Panc1 (cell line): ENCODE measurements at places on chromosomes 13 and 19. TPM values are rescaled to one million over a fixed set of nuclear protein-coding genes. Genes with fewer than 3 reads are reported as not detected.

HS6ST3 gene
- total RNA-seq, result 0.13 TPM

DNA sequence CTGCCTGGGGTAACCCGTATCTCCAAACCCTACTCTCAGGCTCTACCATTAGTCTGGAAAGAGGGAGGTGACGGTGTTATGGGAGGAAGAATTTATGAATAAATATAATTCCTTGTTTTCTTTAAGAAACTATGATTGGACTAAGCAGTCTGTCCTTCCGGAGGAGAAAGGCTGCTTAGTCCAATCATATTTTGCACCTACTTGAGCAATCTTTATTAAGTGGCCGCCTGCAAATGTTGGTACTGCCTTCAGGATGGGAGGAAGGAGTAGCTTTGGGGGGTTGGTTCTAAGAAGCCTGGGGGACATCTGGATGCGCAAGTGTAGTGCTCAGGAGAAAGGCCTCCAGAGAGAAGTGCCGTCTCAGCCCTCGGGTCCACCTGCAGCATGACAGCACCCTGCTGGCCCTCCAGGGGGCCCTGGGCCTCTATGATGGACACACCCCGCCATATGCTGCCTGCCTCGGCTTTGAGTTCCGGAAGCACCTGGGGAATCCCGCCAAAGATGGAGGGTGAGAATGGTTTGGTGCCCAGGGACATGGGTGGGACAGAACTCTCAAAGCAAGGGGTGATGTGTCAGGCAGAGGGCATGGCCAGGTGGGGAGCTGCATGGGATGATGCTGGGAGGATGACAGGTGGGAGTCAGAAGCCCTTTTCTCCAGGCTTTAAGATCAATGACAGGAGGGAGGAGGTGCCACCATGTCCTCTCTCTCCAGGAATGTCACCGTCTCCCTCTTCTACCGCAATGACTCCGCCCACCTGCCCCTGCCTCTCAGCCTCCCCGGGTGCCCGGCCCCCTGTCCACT lies 4.1 kb downstream of the ACP4 start:
- no peaks in the 10 kb centered on the region for H3K27me3 ChIP-seq
- no peaks in the 10 kb centered on the region for H3K4me1 ChIP-seq
- no peak for DNase-seq

DNA sequence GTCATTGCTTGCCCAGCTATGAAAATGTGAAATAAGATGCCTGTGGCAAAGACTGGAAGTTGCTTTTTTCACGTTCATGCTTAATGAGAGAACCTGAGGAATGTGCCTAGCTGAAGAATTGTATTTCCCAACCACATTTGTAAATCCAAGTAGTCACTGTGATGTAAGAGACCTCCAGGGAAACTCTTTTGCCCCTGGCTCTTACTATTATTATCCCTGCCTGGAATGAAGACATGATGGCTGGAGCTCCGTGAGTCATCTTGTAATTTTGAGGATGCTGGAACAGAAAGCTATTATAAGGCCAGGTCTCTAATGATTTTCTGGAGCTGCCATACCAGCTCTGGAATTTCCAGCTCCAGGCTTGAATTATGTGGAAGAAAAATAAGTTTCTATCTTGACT lies 894.3 kb downstream of the DIAPH3 start:
- no peaks in the 10 kb centered on the region for H3K36me3 ChIP-seq
- no peak overlapping the region for H3K27ac ChIP-seq
- H3K27me3 ChIP-seq, result no peaks in the 10 kb centered on the region
- DNase-seq, result no peak
- H3K4me1 ChIP-seq, result no peaks in the 10 kb centered on the region

GRCh38 chr19:12859546-12859945 lies 21.2 kb downstream of the MAST1 start:
- no peak overlapping the region for H3K4me3 ChIP-seq
- H3K4me1 ChIP-seq, result no peaks in the 10 kb centered on the region
- no peak for DNase-seq

GRCh38 chr13:40553356-40553755 lies 113.1 kb downstream of the FOXO1 start:
- no peak overlapping the region for H3K4me3 ChIP-seq
- H3K36me3 ChIP-seq, result no peaks in the 10 kb centered on the region
- no peaks in the 10 kb centered on the region for H3K4me1 ChIP-seq
- no peaks in the 10 kb centered on the region for H3K27me3 ChIP-seq
- H3K27ac ChIP-seq, result no peak overlapping the region

GRCh38 chr13:66212511-66212910 lies 1017.6 kb downstream of the PCDH9 start:
- no peak overlapping the region for H3K4me3 ChIP-seq
- H3K27ac ChIP-seq, result no peak overlapping the region

DNA sequence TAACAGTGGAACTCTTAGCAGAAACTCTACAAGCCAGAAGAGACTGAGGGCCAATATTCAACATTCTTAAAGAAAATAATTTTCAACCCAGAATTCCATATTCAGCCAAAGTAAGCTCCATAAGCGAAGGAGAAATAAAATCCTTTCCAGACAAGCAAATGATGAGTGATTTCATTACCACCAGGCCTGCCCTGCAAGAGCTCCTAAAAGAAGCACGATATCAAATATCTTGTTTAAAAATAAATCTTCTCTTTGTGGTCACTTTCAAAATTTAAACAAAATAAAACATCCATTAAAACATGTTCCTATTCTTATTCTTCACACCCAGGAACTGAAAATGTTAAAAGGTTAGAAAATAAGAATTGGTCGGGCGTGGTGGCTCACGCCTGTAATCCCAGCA lies 13.7 kb downstream of the MICU2 start:
- DNase-seq, result no peak
- no peaks in the 10 kb centered on the region for H3K27me3 ChIP-seq
- no peaks in the 10 kb centered on the region for H3K36me3 ChIP-seq
- no peak overlapping the region for H3K27ac ChIP-seq
- H3K4me1 ChIP-seq, result no peaks in the 10 kb centered on the region
- no peak overlapping the region for H3K4me3 ChIP-seq

KCNK6 gene
- total RNA-seq, result 17.2 TPM

DNA sequence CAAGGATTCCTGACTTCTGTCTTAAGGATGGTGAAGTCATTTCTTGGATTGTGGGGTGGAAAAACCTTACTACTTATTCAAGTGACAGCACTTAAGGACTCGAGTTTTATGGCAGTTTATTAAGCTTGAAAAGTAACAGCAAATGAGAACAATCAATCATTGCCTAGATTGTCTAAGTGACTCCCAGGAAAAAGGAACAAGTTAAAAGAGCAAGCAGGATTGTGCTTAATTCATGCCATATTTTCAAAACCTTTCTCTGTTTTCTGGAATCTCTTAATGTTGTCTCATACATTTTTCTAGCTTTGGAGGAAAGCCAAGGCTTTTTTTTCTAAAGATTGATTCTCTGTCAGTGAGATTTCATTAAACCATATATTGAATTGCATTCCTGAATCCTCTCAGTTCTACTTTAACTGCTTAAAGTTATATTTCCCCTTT lies 236.2 kb upstream of the HTR2A start:
- H3K36me3 ChIP-seq, result no peaks in the 10 kb centered on the region
- no peaks in the 10 kb centered on the region for H3K4me1 ChIP-seq

- DNase-seq, result no peak
- H3K27ac ChIP-seq, result no peak overlapping the region; the same call in 1 of the 2 replicates
- H3K36me3 ChIP-seq, result no peaks in the 10 kb centered on the region; the same call in 1 of the 2 replicates
Measured at GRCh38 chr19:8388612-8388958, 1.6 kb upstream of the RAB11B start.

GRCh38 chr13:106432636-106433035 lies 102.8 kb downstream of the EFNB2 start:
- no peak overlapping the region for H3K4me3 ChIP-seq
- DNase-seq, result no peak
- no peaks in the 10 kb centered on the region for H3K4me1 ChIP-seq
- H3K27me3 ChIP-seq, result no peaks in the 10 kb centered on the region
- H3K27ac ChIP-seq, result no peak overlapping the region

DNA sequence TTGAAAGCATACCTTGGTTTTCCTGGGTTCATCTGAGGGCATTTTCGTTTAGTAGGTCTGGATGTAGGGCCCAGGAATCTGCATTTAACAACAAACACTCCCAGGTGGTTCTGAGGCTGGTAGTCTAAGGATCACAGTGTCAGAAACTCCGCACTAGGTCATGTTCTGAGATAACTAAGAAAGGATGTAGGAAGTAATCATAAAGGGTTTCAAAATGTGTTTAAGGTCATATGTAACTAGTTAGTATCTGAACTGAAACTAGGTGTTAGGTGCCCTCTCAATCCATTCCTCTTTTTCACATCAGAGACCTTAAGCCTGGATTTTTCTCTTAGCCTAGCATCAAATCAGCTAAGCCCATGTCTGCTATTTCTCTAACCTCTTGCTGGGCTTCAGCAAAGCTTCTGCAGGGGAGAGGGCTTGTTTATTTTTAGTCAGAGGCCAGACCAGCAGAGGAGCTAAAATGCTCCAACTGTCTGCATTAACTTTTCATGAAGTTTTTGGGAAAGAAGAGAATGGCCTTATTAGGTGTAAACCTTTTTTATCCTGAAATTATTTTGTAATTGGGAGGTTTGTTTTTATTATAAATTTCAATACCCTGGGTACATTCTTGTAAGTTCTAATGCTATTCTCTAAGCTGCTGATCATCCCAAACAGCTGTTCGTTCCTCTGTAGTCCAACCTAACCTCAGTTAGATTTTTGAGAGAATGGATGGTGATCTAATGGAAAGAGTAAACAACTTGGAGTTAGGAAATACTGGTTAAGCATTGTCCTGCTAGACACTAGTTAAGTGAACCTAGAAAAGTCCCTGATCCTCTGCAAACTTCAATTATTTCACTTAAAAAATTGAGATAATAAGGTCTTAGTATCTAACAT lies 262.8 kb upstream of the RFC3 start:
- no peaks in the 10 kb centered on the region for H3K27me3 ChIP-seq
- H3K36me3 ChIP-seq, result no peaks in the 10 kb centered on the region
- no peak for DNase-seq
- no peak overlapping the region for H3K27ac ChIP-seq
- no peak overlapping the region for H3K4me3 ChIP-seq

TMEM272 gene
- 0.15 TPM for total RNA-seq

DNA sequence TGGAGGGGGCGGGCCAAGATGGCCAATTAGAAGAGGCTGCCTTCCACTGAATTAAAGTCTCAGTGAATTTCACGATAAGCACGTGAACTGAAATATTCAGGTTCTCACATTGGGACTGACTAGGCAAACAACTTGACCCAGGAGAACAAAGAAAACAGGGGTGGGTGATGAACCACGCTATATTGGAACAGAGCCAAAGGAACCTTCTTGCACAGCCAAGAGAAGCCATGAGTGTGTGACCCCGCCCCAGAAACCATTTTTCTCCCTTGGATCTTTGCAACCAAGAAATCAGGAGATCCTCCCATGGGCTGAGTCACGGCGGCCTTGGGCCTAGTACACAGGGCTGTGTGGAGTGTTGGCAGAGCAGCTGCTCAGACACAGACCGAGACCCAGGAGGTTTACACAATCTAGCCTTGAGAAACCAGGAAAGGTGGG lies 36.8 kb downstream of the ERICH4 start:
- no peaks in the 10 kb centered on the region for H3K36me3 ChIP-seq
- H3K4me1 ChIP-seq, result no peaks in the 10 kb centered on the region
- DNase-seq, result no peak
- peaks cover 5% of the 10 kb centered on the region for H3K27me3 ChIP-seq
- no peak overlapping the region for H3K4me3 ChIP-seq
- H3K27ac ChIP-seq, result no peak overlapping the region

- DNase-seq, result no peak
- H3K27me3 ChIP-seq, result no peaks in the 10 kb centered on the region
- H3K27ac ChIP-seq, result no peak overlapping the region
Measured at GRCh38 chr13:73018336-73018735, 40.5 kb upstream of the KLF5 start.

DNA sequence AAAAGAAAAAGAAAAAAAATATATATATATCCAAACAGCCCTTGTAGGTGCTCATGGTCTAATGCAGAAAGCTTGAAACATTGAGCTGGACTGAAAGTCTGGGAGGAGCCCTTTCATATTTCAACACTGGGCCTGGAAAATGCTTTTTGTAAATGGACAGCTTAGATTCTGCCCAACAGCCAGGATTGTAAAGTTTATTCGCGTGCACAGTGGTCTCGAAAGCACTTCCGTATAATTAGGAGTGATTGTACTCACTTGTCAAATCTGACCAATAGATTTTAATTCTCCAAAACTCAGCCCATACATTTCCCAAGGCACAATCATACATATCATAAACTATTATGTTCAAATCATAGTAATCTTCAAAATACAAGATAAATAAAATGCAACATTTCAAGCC lies 260.1 kb downstream of the COL4A1 start:
- H3K27ac ChIP-seq, result no peak overlapping the region
- H3K4me3 ChIP-seq, result no peak overlapping the region
- no peaks in the 10 kb centered on the region for H3K4me1 ChIP-seq
- DNase-seq, result no peak
- H3K27me3 ChIP-seq, result no peaks in the 10 kb centered on the region

DNA sequence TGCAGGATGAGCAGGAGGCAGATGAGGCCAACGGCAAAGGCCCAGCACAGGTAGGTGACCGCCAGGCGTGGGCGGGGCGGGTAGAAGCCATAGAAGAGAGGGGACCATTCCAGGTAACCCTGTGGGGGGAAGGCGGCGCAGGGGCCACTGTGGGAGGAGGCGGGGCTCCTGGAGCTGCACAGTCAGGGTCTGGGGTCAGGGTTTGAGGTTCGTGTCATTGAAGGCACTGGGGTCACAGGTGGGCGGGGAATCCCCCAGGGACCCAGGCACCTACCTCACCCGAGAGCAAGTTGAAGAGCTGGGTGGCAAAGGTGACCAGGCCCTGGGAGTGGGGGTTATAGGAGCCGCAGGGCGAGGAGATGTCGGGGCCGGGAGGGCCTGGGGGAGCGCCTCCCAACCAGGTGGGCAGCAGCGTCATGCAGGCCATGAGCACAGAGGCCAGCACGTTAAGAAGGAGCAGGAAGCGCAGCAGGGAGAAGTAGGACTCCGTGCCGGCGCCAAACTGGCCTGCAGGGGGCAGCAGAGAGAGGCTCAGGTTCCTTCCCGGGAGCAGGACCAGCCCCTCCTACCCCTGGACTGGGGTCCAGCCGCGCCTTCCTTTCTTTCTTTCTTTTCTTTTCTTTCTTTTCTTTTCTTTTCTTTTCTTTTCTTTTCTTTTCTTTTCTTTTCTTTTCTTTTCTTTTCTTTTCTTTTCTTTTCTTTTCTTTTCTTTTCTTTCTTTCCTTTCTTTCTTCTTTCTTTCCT lies 4.6 kb downstream of the TMC4 start:
- no peaks in the 10 kb centered on the region for H3K27me3 ChIP-seq
- H3K4me1 ChIP-seq, result peaks cover 8% of the 10 kb centered on the region
- peak; percentile 65 for DNase-seq
- no peaks in the 10 kb centered on the region for H3K36me3 ChIP-seq
- H3K4me3 ChIP-seq, result no peak overlapping the region

- no peaks in the 10 kb centered on the region for H3K27me3 ChIP-seq
- DNase-seq, result no peak
- H3K4me3 ChIP-seq, result no peak overlapping the region
- no peaks in the 10 kb centered on the region for H3K36me3 ChIP-seq
Measured at GRCh38 chr13:26534036-26534726, 23.3 kb upstream of the WASF3 start.
